ENCODE measurements at places on chromosomes 4 and X. TPM values are rescaled to one million over a fixed set of nuclear protein-coding genes. Genes with fewer than 3 reads are reported as not detected.
A peak's percentile ranks its signal among the peaks of the same experiment; 100 is the strongest.

The MAGED4 gene
- total RNA-seq = 12.4 TPM

- DNase-seq = no peak
Measured at GRCh38 chr4:104870495-104871233, 276.0 kb upstream of the TET2 start.

DNA sequence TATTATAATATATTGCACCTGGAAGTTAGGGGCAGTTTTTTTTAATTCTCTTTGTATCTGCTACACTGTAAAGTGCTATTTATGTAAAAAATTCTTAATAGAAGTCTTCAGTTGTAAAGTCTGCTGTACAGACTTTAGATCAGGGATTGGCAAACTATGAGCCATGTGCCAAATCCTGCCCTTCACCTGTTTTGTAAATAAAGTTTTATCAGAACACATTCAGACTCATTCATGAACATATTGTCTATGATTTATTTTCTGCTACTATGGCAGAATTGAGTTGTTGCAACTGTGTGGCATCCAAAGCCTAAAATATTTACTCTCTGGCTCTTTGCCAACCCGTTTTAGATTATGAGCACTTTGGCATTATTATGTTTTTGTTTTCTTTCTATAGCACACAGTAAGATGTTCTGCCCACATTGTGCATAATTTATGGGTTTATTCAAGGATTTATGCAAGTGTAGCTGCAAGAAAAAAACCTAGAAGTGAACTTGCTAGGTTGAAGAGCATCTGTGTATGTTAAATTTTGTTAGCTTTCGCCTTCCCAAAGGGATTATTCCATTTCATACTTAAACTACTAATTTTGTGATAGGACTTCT is 56.9 kb downstream of the CLCN3 start:
- no peak for DNase-seq

- DNase-seq = no peak
Measured at GRCh38 chr4:41339812-41340809, 83.4 kb downstream of the UCHL1 start.

DNA sequence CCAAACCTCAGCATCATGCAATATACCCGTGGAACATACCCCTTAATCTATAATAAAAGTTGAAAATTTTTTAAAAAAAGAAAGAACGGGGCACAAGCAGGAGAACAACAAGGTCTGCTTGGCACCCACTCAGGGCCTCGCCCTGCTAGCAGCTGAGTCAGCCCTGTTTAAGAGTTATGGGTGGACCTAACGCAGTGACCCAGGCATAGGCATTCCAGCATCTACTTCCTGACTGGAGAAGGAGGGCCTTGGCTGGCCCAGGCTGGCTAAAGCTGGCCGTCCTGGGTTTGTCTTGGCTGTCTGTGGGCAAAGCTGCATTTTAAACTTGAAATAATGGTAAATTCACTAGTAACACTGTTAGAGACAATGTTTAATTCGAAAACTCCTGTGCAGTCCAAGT is 236.7 kb upstream of the PGRMC2 start:
- no peak for DNase-seq

- no peak for DNase-seq
Measured at GRCh38 chr4:19346636-19347035, 905.1 kb upstream of the SLIT2 start.

- DNase-seq = peak; percentile 23
Measured at GRCh38 chrX:154019633-154020528, at the start of gene IRAK1. TSS of gene IRAK1 (minus strand) at chrX:154019902. CDS start at chrX:154019812, 90 bp downstream.
